ENCODE measurements at places on chromosomes 6 and 20.

DNA sequence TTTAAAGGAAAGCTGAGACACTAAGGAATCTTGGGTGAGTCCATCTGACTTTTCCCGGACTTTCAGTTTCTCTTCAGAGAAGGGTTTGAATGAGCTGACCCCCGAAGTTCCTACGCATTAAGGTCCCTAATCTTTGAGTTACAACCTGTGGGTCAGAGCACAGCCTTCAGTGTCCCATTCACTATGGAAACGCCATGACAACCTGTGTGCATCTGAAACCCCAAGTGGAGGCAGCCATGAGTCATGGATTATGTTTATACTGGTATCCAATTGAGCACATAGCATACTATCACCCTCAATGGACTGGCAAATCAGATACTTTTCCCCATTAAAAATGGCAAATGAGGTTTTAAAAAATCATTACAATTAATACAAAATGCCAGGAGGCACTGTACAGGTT lies 11.4 kb downstream of the MYLK4 start:
- no peak for DNase-seq

DNA sequence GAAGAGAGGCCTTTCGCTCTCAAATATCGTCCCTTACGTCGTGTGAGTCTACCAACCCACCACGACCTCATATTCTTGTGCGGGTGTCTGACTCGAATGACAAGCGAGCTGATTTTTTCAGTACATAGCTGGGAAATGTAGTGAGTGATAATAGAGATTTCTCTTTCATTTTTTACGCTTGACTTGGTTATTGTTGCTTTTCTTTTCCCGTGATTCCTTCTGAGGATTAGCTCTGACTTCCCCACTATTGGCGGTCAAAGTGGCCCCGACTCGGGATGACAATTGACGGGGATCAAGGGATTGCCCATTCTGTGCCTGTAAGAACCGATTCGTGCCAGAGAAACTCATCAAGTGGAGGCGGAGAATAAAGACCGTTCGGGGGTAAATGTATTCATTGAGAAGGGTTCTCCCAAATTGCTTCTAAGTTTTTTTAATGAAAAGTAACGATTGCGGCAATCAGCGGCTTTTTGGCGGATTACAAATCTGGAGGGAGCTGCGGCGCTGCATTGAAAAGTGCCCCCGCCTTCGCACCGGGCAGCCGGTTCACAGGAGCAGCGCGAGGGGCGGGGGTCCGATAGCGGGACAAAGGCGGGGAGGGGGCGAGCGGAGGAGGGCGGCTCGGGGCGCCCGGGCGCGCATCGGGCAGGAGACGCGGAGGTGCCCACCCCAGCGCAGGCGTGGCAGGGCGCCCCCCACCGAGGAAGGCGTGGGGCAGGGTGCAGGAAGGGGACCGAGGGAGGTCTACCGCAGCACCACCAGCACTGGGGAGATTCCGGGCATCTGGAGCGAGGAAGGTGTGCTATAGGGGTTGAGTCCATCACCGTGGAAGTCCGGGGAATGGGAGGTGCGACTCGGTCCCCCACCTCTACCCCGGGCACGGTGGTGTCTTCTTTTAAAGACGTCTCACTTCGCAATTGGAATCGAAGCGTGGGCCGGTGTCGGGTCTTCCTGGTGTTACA lies 44.5 kb upstream of the OSTM1 start:
- DNase-seq: peak; percentile 53

GRCh38 chr6:97819710-97820109 lies 536.7 kb upstream of the MMS22L start:
- no peak for DNase-seq

DNA sequence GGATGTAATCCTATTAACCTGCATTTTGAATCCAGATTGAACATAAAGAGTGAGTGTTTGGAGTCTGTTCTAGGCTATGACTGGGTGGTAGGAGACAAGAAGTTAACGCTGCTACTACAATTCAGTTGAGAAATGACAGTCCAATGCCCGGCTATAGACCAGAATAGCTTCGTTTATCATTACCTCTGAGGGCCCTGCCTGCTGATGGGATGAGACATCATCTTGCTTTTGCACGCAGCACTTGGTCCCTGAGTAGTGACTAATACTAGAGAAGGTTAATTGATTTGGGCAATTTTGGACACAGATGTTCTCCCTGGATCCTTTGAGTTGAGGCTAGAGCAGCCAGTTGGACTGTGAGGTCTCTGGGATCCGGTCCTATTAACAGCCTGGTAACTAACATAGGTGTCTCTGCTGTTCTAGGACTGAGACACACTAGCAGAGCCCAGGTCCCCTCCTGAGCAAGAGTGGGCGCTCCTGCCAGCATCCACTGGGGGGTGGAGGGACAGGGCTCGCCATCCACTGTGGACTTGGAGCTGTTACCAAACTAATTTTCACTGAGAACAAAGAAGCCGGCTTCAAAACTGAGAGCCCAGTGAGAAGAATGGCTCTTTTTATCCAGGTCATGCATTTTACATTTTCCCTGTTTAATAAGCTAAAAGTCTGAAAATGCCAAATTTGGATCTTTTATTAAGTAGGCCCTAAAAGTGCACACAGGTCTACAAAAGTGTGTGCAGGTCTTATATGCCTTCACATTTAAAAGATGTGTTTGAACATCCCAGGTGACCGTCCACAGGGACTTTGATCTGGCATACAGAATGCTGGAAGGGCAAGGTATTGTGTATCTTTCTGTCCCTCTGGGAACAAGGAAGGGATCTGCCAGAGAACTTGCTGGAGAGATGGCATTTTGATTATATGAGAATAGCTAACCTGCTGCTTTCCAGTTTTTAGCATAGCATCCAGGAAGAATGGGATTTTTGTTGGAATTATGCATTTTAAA lies 212.5 kb downstream of the CDH4 start:
- no peak for DNase-seq

GRCh38 chr20:20691477-20692235 lies 20.8 kb downstream of the RALGAPA2 start:
- DNase-seq: no peak

DNA sequence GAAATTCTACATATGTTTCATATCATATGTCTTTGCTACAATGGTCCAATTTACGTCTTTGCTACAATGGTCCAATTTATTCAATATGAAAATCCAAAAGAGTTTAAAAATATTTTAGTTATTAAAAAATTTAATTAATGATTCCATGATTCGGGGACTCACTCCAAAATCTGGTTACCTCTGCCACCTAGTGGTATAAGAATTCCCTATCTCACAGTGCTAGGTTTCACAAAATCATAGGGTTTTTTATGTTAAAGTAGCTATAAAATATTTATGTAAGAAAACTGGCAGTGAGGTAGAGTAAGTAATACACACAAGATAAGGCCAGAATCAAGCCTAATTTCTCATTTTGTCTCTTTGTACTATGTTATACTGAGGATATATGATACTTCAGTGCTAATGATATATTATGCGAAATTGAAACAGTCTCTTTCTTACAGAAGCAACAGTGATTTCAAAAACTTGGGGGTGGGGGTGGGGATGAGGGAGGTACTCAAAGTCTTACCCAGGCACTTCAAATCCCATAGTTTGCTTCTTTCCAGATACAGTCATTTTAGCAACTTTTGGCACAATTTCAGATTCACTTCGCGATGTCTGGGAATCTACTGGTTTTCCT lies 52.3 kb downstream of the HBS1L start:
- peak; percentile 30 for DNase-seq

DNA sequence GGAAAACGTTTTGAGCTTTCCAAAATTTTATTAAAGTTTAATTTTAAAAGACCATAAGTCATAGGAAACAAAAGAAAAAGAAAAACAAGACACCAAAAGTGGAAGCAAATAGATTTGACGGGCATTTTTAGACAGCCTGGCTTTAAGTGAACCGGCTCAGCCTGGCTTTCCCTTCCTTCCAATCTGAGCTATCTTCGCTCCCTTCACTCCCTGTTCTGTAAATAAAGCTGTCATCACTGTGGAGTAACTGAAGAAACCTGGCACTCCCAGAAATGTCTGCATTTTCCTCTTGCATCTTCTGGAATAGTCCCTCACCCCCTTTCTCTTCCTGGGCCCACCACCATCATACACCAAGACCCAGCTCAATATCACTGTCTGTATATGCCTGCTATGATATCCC lies 131.9 kb downstream of the IMPG1 start:
- DNase-seq: no peak

- DNase-seq: no peak
Observed at GRCh38 chr6:106087548-106088325, 1.6 kb downstream of the PRDM1 start.

GRCh38 chr20:15682690-15683089 lies 890.6 kb downstream of the KIF16B start:
- DNase-seq: no peak

DNA sequence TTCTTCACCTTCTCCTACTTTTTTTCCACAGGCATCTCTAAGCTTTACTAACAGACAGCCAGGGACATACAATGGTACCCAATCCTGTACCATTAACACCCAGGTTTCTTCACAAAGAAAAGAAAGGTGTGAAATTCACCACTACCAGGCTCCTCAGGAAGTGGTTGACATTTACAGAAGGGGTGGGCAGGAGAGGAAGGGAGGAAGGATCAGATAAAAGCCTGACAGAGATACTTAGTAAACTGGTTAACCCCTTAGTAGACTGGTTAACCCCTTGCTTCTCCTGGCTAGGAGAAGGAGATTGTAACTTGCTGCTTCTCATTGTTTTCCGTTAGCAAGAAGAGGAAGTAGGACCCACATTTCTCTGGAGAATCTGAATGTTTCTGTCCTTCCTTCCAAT lies 7.2 kb downstream of the SAMD3 start:
- no peak for DNase-seq

DNA sequence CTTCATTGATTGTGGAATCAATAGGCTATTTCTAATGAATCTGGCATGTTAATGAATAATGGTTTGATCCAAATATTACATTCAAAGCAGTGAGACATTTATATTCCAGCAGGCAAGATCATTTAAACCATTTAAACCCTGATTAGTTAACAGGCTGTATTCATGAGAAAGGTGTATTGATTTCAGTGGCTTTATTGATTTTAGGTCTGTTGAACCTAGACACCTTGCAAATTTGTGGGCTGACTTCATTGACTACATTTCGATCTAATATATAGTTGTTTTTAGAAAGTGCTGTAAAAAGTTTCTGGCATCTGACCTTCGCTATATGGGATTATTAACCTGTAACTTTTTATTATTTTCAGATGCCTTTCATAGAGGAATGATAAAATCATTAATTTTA lies 900.1 kb upstream of the CITED2 start:
- no peak for DNase-seq

DNA sequence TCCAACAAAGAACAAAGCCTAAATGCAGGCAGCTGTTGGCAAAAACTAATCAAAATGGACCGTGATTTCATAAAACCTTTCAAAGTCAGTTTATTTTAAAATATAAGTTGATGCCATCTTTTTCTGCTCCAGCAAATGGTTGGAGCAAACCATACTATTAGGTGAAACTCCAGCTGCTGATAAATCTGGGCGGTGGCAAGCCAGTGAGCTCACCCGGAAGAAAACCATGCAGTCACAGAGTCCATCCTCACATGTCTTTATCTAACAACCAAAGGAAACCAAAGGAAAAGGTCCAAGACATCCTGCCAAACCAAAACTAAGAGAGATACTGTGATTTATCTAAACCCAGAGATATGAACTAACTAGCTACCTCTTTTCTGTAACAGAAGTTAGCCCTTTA lies 72.6 kb downstream of the HIVEP2 start:
- no peak for DNase-seq

DNA sequence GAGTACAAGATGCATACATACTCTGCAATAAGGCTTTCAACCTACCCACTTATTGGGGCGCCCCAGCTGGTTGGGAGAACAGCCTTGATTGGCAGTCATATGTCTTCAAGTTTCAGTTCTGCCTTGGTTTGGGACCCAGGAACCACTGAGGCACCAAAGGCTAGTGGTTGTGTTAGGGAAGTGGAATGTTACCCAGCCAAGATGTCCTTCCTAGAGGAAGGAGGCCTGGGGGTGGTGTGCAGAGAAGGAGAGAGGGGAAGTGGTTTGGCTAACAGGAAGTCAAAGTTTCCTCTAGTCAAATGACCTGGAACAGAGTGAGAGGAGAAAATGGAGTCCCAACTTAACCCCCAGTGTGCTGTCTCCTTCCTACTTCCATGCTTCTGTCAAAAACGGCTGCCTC lies 59.4 kb downstream of the CD164 start:
- DNase-seq: no peak

DNA sequence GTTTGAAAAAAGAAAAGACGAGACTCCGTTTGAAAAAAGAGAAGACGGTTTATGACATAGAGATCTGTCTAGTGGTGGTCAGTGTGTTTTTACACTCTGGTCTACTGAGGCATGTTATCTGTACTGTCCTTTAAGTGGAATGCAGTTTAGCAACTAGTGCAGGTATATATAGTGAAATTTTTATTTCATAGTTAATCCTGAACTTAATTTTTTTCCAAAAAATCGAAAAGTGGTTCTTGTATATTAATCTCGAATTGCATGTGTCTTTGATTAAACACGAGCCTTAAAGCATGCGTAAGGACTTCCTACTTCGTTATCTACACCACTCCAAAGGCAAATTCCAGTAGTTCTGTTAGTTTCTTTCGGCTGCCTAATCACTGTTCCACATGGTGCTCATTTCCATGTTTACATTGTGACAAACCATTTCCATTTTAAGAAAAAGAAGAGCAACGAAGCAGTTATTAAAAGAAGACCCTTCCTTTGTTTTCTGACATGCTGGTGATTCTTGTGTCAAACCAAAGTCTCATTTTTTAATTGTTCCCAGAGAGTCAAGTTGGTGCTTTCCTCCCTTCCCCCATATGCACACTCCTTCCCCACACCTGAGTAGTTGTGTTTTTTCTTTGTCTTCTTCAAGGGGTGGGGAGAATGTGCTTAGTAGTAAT lies 2.3 kb downstream of the SNX9 start:
- no peak for DNase-seq

DNA sequence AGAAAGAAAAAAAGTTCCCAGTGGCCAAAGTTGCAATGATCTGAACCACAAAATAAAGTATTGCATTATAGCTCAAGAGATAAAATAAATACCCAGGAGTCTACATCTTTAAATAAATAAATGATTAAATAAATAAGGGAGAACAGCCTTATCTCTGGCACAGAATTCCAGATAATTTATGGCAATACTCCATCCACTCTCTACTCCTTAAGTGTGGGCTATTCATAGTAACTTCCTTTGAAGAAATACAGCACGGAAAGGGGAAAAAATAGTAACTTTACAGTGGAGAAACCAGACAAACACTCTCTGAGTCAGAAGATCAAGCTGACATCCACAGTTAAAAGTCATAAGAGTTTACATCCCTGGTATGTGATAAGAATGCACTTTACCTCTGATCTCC lies 11.6 kb downstream of the AURKA start:
- DNase-seq: no peak

- no peak for DNase-seq
Observed at GRCh38 chr6:107531868-107532267, 42.0 kb downstream of the SOBP start.

GRCh38 chr20:10240655-10241054 lies 22.0 kb downstream of the SNAP25 start:
- DNase-seq: no peak

- no peak for DNase-seq
Observed at GRCh38 chr20:4252005-4252404, 236.6 kb upstream of the RNF24 start.

DNA sequence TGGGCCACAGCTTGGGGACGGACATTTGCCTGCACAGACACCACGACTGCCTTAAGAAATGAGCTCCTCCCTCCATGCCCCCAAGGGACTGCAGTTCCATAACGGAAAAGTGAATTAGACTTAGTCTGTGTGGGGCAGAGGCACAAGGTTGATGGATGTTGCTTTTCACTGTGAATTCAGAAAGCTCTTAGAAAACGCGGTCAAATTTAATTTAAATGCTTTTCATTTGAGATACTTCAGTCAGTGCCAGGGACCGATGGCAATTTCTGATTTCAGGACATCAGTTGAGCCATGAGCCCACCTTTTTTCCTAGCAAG lies 356.4 kb downstream of the KIF16B start:
- DNase-seq: no peak
